ENCODE measurements at places on chromosomes 13 and 19. TPM values are rescaled to one million over a fixed set of nuclear protein-coding genes. Genes with fewer than 3 reads are reported as not detected.

The C19orf73 gene
- 2.1 TPM for total RNA-seq

DNA sequence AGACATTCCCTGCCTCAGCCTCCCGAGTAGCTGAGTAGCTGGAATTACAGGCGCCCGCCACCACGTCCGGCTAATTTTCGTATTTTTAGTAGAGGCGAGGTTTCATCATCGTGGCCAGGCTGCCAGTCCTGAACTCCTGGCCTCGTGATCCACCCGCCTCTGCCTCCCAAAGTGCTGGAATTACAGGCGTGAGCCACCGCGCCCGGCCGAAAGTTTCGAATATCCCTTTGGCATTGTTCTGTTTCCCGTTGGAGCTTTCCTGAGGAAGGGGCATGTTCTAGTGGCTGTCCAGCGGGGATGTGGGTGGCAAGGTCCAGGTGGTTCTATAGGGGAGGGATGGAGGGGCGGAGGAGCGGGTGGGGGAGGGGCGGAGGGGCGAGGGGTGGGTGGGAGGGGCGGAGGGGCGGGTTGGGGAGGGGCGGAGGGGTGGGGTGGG is 2.1 kb upstream of the BSG start:
- no peak for DNase-seq

GRCh38 chr19:53908106-53908934 is 758 bp upstream of the CACNG7 start:
- no peak for DNase-seq

GRCh38 chr19:40690050-40690692 is at the start of gene NUMBL:
TSS of gene NUMBL (minus strand) at chr19:40690651. CDS start at chr19:40690483, 168 bp downstream.
- no peak for DNase-seq

GRCh38 chr13:25588336-25589060 is 216.7 kb downstream of the ATP8A2 start:
- DNase-seq = no peak

The ZBTB32 gene
- total RNA-seq = 0.31 TPM
